ENCODE measurements at places on chromosomes 2 and 18. TPM values are rescaled to one million over a fixed set of nuclear protein-coding genes. Genes with fewer than 3 reads are reported as not detected.

Gene CRYBA2
- not detected for total RNA-seq

Gene TMEM37
- 1.5 TPM for total RNA-seq

Gene INO80C
- total RNA-seq = 28.0 TPM

Gene AGFG1
- 120 TPM for total RNA-seq

Gene RESP18
- total RNA-seq = not detected

Gene ABHD1
- total RNA-seq = 1.2 TPM

Gene ACVR1
- total RNA-seq = 26.7 TPM

Gene TDRD15
- total RNA-seq = not detected

Gene ILKAP
- 43.4 TPM for total RNA-seq

Gene MC5R
- total RNA-seq = not detected

Data from A549 treated with ZK216348 at 1 μM for 4 hours (cell line).